NCI-H524 treated with DMSO at 0.1 percent for 48 hours (cell line): ENCODE measurements at places on chromosomes 5 and 9.

GRCh38 chr5:77864997-77865396, 88.9 kb upstream of the TBCA start:
- no peak for DNase-seq

DNA sequence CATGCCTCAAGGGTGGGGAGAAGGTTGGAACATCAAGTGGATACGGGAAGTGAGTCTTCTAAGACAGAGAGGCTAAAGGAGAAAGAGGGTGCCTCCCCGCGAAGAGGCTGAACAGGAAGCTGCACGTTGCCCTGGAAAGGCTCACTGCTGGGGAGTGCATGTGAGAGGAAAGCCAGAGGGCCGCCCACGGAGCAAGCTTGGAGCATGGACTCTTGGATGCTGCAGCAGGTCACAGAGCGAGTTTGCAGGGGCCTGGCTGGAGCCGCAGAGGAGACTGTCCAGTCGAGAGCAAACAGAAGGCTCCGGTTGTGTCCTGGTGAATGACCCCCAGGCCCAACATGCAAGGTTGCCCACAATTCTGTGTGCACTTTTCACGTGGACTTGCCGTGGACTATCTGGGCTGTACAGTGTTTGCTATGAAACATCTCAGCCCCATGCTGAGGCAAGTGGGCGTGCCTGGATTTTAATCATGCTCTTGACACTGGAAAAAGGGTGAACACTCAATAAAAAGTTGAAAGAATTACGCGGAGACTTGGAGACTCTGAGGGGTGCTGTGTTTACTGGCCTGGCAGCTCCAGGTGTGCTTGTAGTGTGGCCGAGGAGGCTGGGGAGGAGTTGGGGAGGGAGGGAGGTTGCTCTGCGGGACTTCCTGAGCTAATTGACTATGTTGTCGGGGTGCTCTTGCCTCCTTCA, 54.5 kb upstream of the GARNL3 start:
- DNase-seq: no peak

DNA sequence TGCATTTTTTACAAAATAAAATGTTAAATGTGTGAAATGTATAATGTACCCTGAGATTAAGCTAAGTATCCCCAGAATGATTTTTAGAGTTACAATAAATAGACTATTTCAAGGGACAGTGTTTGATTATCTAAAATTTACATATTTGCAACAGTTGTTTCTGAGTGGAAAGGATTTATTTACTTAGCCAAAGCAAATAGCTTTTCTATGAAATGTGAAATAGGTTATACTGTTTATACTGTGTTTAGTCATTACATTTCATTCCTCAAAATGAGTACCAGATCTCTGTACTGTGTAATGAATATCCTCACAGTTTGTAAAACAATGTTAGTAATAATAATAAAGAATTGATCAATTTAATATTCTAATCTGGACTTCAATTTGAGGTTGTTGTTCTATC, 1019.0 kb downstream of the NR2F1-AS1 start:
- DNase-seq: no peak

DNA sequence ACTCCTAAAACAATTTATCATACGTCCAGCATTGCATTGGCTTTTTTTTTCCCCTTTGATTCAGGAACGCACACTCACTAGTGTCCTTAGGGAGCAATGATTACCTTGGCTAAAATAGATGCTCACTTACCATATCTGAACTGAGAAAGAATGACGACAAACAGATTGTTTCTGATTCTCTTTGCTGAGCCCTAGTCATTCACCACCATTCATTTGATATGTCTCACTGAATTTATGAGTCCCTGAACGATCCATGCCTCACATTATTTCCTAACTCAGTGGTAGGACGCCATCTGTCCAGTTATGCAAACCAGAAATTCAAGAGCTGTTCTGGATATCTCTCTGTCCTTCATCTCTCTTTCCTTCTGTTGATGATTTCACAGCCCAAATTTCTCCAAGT, 39.3 kb upstream of the DAB2 start:
- DNase-seq: no peak

DNA sequence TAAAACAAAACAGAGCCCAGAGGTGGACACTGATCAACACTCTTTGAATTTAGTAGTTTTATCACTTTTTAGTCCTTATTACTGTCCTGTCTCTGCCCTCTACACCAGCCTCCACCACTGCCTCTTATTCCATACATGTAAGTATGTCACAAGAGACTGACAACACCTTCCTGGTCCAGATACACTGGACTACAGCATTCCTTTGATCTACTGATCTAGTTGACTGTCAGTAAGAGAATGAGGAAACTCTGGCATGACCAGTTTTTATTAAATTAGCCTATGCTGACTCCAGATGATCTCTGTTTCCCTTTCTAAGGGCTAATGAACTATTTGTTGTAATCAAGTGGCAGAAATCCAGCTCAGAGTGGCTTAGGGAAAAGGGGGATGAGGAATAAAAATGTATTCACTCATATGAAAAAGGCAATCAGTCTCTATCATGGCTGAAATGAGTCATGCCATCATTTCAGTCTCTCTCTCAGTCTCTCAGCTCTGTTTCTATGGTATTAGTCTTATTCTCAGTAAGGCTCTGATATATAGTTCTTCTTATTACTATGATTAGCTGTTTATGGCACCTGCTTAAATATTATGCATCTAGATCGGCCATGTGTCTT, 5.5 kb downstream of the ARHGEF37 start:
- no peak for DNase-seq

DNA sequence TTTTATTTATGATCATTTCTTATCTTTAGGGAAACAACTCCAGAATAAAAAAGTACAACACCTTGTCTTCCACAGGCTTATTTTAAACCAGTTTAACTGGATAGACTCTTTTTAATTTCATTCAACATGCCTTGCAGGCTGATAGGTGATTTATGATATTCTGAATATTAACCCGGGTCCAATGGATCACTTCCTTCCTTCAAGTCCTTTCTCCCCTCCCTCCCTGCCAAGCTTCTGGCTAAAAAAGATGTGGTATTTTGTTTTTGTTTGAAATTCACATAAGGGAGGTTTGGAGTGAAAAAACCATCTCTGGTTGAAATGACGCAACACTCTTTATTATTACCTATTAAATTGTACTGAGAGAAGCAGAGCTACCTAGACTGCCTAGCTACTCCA, 265.3 kb downstream of the MLLT3 start:
- DNase-seq: no peak

- no peak for DNase-seq
These were observed 298.9 kb downstream of the TRIM32 start for GRCh38 chr9:116986015-116986414.

DNA sequence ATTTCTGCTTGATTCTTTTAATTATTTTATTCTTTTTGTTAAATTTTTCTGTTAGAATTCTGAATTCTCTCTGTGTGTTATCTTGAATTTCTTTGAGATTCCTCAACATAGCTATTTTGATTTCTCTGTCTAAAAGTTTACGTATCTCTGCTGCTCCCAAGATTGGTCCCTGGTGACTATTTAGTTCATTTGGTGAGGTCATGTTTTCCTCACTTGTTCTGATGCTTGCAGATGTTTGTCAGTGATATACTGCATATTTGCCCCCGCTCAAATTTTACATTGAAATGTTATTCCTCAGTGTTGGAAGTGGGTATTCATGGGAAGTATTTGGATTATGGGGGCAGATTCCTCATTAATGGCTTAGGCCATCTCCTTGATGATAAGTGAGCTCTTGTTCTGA, 105.3 kb downstream of the PRDM9 start:
- no peak for DNase-seq
